Regular cardiac myocyte (primary cell): ENCODE measurements at places on chromosomes 7 and 10. TPM values are rescaled to one million over a fixed set of nuclear protein-coding genes. Genes with fewer than 3 reads are reported as not detected.

PNLIP gene
- total RNA-seq, result not detected in 2 replicates

SND1 gene
- 193 and 208 TPM in 2 replicates for total RNA-seq

ASZ1 gene
- not detected in 2 replicates for total RNA-seq

CD36 gene
- total RNA-seq, result 406 and 4,004 TPM in 2 replicates
